Stimulated activated CD8-positive, alpha-beta memory T cell treated with anti-CD3 and anti-CD28 coated beads, Interleukin-4, amount 100 ng/mL, for 24 hours (primary cell): ENCODE measurements at places on chromosomes 11 and 22.

- DNase-seq = no peak
Measured at GRCh38 chr11:31303644-31304180, 65.8 kb downstream of the DCDC1 start.

- DNase-seq = no peak
Measured at GRCh38 chr11:8415195-8415594, 151.5 kb upstream of the LMO1 start.

DNA sequence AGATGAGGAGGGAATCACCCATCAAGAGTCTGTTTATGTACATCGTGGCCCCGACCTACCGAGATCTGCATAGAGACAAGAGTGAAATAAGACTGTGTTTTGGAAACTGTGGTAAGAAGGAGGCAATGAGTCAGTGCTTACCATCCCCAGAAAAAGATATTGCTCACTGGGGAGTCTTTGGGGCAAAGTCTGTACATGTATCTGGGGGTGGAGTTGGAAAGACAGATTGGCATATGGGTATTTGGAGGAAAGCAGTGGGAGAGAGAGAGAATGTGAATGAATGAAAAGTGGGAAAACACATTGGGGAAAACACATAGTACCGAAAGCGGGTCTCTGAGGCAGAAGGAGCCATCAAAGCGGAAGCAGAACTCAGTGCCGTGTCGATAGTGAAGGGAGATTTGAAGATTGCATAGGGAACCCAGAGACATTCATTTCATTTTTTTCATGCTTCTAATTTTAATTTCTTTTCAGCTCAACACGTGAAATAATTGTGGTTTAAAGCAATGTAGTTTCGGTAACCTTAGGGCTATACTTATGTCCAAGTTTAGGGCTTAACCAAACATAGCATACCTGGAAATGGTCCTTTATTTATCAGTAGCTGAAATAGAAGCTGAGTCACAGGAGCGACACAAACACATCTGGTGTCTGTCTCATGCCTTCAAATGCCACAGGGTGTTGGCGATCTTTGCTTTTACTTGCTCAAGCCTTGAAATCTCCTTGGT lies 98.6 kb upstream of the CD44 start:
- DNase-seq = no peak

DNA sequence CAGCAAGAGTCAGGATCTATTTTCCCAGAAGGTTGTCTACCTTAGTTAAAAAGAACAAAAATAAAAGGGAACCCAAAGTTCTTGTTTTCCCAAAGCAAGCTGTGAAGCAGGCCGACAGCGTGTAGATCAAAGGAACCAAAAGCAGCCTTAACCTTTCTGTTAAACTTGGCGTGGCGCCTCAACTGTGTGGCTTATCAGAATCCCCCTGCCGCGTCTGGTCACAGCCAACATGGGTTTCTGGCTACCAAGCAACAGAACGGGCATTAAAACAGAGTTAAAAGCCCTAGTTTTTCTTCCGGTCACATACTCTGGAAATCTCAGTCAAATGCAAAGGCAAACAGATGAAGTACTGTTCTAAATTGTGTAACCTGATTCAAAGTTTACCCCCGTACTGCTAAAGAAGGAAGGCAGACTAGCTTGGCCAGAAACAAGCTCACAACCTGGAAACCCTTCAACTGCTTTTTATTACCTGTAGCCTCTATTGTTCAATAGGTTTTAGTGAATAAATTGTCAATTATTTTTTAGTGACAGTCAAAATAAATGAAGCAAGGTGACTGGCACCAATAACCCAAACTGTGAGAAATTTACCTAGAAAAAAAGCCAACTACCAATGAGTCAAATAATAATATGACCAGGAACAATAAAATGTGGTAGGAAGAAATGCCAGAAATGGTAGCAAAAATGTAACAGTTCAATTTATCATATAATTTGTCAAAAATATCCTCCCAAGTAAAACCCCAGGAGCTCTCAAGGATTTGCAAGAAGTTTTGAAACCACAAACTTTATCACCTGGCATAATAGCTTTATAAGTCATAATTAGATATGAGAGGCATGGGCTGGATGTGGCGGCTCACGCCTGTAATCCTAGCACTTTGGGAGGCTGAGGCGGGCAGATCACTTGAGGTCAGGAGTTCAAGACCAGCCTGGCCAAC lies 21.4 kb downstream of the CHKA start:
- no peak for DNase-seq

- DNase-seq = no peak
Measured at GRCh38 chr11:99148352-99148751, 127.6 kb downstream of the CNTN5 start.

GRCh38 chr11:46066335-46066734 lies 54.9 kb downstream of the PHF21A start:
- DNase-seq = no peak

DNA sequence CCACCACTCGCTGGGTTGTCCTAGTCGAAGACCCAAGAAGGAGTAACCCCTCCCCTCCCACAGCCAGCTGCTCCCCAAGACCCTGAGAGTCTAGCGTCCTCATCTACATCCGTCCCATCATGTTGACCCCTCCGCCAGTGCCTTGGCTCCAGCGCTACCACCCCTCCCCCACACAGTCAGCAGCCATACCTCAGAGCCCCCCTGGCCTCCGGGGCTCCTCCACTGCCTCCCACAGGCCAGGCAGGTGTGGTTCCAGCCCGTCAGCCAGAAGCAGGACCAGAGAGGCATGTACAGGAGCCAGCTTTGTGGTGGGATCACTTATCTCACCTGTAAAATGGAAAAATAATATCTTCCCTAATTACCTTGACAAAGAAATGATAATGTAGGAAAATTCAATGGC lies 51.5 kb upstream of the PHF21B start:
- no peak for DNase-seq

GRCh38 chr11:1367721-1368120 lies 22.0 kb upstream of the BRSK2 start:
- no peak for DNase-seq

GRCh38 chr11:4048340-4048739 lies 46.3 kb upstream of the RRM1 start:
- DNase-seq = no peak

- DNase-seq = no peak
Measured at GRCh38 chr11:95108159-95108611, 18.5 kb downstream of the ENDOD1 start.

- no peak for DNase-seq
Measured at GRCh38 chr11:19790831-19791552, 78.4 kb downstream of the NAV2 start.

GRCh38 chr22:47228767-47229166 lies 466.3 kb downstream of the TBC1D22A start:
- DNase-seq = no peak

GRCh38 chr11:33455867-33456463 lies 198.8 kb downstream of the HIPK3 start:
- no peak for DNase-seq

- DNase-seq = no peak
Measured at GRCh38 chr11:126054882-126055281, 7.8 kb downstream of the CDON start.

- DNase-seq = no peak
Measured at GRCh38 chr11:86675017-86675416, 2.6 kb upstream of the ME3 start.

GRCh38 chr11:35180317-35181233 lies 41.6 kb downstream of the CD44 start:
- no peak for DNase-seq

- DNase-seq = no peak
Measured at GRCh38 chr11:41431784-41432183, 27.7 kb downstream of the LRRC4C start.

DNA sequence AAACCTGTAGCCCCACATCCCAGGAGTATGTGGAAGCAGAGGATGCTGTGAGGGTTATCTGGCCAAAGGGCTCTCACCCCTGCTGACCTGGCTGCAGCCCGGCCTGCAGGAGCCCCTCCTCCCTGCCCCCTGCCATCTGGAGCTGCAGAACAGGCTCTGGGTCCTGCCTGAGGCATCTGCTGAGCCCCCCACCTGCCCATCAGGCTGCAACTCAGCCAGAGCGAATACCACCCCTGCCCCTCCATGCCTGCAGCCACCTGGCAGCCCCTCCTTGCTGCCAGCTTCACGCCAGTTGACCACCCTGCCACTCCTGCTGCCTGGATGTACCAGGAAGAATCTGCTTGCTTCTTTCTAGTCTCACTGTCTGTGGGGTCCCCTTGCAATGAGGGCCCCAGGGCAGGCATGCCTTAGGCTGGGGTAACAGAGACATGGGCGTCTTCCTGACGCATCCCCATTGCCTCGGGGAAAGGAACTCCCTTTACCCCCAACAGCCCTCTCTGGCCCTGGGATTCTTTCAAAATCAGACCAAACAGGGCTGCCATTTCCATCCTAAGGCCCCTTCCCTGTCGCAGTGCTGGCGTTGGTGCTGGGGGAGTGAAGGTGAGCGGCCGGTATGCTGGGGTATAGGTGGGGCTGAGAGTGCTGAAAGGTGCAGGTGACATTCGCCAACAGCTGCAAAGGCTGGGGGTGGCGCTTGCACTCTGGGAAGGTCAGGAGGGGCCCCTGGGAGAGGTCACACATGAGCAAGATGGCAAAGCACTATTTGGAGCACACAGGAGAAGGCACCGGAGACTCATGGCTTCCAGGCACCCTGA lies 1334.6 kb downstream of the TBC1D22A start:
- DNase-seq = no peak

DNA sequence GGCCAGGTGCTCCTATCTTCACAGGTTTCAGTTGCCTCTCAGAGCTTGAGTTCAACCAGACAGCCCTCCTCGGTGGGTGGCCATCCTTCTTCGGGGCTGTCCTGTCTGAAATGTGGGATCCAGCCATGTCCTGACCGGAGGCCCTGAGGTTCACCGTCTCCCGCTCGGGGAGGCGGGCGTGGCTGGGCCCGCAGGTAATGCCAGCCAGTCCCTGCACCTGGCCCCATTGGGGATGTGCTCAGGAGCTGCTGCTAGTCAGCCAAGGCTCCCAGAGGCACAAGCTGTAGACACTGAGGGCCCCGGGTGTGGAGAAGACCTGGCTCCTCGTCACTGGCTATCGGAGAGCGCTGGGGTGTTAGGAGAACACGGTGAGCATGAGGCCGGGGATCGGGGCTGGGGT lies 32.6 kb downstream of the TSPAN4 start:
- DNase-seq = no peak

- DNase-seq = no peak
Measured at GRCh38 chr11:19651653-19652052, 61.0 kb upstream of the NAV2 start.

DNA sequence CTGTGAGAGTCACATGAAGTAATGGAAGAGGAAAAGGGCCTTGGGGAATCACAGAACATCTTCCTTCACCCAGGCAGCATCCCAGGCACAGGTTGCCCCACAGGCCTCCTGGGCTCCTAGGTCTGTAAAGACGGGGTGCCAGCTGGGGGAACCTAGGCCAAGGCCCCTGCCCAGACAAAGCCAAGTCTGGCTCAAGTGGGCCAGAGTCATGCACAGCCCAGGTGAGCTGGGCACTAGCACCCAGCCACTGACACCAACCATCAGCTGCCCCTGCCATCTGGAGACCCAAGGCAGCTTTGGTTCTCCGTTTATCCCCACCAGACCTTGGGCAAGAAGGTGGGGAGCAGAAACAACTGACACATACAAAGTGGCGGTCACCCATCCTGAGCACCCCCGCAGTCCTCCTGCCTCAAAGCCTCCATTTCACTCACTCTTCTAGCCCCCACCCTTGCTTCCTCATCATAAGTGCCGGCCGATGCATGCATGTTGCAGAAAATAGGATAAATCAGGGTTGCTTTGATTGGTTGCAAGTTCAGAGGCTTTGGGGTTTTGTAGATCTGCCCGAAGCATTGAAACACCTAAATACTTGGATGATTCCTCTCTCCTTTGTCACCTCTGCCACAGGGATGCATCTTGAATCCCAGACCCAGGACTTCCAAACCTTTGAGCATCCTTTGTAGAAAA lies 26.5 kb upstream of the TMPRSS4 start:
- DNase-seq = no peak
